Right atrium auricular region (tissue), 2 donors: ENCODE measurements at places on chromosomes 3 and 15.

GRCh38 chr3:107718547-107718946 lies 195.8 kb downstream of the BBX start:
- DNase-seq, result no peak

- DNase-seq, result no peak
Measured at GRCh38 chr15:66735909-66736305, 33.9 kb downstream of the SMAD6 start.

DNA sequence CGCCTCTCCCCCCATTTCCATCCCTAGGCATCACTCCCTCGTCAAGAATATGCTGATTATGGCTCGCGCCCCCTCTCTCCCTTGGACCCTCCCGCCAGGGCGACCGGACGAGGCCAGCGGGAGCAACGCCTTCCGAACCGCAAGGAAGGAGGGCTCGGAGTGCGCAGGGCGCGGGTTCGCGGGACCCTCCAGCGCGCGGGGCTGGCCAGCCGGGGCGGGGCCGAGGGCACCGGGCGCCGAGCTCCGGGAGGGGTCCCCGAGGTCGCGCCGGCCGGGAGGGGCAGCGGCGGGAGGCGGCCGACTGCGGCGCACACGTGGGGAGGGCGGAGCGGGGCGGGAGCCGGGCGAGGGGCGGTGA lies 483 bp downstream of the EHD4 start:
- no peak for DNase-seq

GRCh38 chr15:63044645-63045464 lies 2.3 kb downstream of the TPM1 start:
- DNase-seq, result no peak

DNA sequence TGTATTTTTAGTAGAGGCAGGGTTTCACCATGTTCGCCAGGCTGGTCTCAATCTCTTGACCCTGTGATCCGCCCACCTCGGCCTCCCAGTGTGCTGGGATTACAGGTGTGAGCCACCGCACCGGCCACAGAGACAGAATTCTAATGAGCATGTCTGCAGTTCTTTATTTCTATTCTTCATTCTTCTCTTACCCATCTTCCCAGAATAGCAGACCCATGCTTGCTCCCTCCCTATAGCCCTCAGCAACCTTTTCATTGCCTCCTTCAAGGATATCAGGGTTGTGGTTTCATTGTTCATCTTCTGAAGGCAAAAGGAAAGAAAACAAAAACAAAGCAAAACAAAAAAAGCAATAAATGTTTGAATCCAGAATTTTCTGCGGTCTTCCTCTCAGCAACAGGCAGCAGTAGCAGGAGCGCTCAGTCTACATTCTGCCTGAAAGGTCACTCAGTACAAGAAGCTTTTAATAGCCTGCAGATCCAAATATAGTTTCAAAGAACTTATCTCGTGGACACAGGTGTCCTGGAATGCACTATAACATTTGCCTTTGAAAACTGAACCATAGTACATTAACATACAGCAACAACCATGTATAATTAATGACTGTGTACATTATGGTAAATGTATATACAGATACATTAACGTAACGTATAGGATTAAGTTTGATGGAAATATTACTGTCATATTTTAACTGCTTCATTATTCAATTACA lies at the start of gene SMCO1:
Gene SMCO1, minus strand, starts transcription at position 434 of the 709 bp plus-strand sequence. Its CDS starts 137 bp downstream, at position 297.
- no peak for DNase-seq

DNA sequence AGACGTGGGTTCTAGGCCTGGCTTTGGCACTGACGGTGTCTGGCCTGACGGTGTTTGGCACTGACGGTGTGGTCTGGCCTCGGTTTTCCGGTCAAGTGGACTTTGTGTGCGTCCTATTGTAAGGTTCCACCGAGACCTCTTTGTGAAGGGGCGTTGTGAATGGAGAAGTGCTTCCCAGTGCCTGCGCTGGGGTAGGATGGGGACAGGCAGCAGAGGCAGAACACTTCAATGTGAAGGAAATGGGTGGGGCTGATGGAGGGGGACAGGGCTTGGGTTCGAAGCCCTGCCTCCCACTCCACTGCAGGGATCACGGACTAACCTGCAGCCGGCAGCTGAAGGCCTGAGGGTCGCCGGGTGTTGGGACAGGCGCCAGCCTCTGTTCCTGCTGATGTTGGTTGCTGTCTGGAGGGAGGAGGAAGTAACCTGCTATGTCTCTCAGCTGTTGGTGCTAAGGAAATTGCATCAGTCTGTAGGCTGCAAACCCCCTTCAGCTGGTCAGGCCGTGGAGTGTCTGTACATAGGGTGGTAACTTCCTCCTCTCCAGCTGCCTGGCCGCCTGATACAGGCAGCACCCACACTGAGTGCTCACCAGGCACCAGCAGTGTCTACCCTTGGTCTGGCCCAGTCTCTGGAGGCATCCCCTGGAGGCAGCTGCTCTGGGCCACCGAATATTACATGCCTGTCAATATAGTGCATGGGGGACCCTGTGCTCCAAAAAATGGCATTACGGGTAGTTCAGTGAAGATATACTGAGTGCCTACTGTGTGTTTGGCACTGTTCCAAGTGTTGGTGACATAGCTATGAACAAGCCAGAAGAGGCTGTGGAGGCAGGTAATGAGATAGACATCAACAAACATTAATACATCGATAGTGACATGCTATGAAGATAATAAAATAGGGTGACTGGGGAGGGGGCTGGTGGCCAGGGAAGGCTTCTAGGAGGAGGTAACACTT lies 1.1 kb downstream of the TM6SF1 start:
- DNase-seq, result peak; percentile 72

DNA sequence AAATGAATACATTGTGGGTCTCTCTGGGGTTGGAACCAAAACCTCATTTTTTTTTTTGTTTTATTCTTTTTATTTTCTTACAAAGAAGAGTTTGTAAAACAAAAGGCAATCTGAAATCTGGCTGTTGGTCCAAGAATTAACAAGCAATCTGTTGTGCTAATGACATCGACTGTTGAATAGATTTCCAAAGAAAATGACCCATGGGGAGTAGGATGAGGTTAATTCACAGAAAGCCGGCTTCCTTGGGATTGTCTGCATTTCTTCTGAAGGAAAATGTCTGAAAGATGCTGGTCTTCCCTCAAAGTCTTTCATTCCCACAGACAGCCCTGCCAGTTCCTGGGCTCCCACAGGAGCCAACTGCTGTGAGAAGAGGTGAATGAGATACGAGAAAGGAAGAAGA lies 92.9 kb downstream of the LRRC3B start:
- DNase-seq, result no peak

GRCh38 chr15:54979964-54980363 lies 216.8 kb downstream of the RSL24D1 start:
- no peak for DNase-seq

DNA sequence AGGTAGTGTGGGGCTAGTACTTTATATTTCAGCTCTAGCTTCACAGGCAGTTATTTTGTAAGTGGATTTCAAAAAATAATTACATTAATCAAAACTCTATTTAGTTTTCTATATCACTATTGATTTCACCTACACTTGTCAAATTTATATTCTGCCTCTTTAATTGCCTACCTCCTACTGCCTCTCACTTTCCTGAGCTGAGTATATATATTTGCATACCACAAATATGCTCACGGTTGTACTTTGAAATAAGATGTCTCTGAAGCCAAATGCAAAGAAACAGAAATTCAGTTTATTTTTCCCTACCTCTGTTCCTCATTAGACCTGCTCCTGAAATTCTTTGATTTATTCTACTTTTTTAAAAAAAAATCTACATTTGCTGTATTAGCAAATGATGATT lies 309.3 kb upstream of the TGFBR2 start:
- no peak for DNase-seq

DNA sequence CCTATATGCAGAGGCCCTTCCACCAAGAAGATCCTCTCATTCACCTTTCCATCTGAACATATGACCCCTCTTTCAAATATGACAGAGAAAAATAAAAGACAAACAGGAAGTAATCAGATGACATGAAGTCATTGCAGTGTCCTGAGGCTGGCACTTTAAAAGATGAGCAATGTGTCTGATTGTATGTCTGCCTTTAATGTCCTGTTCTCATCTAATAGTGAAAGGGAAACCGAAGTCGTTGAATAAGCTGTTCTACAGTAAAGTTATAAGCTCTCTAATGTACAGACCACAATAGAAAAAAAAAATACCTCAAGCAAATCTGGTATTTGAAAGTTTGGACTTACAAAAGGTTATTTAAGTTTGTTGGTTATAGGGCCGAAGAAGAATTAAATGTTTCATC lies 243.0 kb downstream of the CLSTN2 start:
- DNase-seq, result no peak

DNA sequence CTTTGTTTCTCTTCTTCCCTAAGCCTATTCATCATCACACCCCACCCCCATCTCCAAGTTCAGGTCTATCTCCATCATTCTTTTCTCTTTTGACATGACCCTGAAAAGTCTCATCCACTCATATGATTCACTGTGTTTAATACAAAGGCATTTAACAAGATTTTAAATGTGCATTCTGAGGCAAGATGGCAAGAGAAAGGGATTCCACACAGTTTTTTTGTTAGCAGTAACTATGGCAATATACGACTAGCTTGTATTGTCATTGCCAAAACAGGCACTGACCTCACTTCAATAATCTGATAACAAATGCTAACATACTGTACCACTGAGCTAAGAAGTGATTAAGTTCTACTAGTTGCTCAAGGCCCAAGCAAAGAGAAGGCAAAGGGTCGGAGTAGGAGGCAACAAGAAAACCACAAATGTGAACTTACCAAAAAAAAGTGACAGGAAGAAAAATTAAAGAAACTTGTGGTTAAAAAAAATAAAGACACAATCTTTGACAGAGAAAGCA lies 53.2 kb downstream of the FBN1 start:
- no peak for DNase-seq

GRCh38 chr3:63611382-63611781 lies 41.1 kb upstream of the SNTN start:
- DNase-seq, result no peak

- DNase-seq, result no peak
Measured at GRCh38 chr3:46168583-46169345, 39.3 kb downstream of the CCR1 start.

GRCh38 chr3:51622868-51623267 lies 48.2 kb upstream of the TEX264 start:
- no peak for DNase-seq

DNA sequence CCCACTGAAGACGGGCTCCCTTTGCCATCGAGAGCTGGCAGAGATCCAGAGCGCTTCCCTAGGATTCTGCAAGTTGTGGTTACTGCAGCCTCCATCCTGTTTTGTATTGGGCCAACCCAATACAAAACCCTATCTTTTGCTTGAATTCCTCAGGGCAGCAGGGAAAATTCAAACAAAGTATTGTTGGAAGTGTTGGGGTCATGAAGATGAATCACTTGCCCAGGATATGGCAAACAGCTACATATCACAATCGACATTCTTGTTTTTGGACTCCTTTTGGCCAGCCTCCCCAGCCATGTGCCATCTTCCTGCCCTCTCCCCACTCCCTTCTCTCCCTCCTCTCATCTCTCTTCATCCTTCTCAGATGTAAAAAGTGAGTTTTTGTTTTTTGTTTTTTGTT lies 100.0 kb upstream of the TRIM42 start:
- no peak for DNase-seq

- DNase-seq, result no peak
Measured at GRCh38 chr3:169787120-169787519, 13.9 kb downstream of the MYNN start.

GRCh38 chr15:80010131-80010673 lies 39.2 kb upstream of the BCL2A1 start:
- peak; percentile 18 for DNase-seq

DNA sequence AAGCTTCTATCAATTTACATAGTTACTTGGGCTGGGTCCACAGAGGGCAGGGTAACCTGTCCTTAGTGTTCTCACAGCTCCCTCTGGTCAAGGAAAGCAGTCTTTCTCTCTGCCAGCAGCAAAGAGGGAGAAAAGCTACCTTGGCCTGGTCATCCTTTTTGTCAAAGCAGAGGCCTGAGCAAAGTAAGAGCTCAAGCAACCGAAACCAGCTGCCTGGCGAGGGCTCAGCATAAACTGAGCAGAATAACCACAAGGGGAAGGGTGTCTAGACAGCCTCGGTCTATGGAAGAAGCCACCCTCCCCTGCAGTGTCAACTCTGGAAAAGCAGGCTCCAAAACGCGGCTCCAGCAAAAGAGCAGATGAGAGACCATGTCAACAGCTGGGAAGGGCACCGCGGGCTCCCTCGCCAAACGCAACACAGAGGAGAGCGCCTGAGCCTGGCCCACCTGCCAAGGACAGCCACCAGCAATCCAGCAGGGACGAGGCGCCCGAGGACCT lies 17.4 kb downstream of the LRIG1 start:
- no peak for DNase-seq

GRCh38 chr3:48142316-48142870 lies 45.8 kb downstream of the CDC25A start:
- DNase-seq, result no peak

DNA sequence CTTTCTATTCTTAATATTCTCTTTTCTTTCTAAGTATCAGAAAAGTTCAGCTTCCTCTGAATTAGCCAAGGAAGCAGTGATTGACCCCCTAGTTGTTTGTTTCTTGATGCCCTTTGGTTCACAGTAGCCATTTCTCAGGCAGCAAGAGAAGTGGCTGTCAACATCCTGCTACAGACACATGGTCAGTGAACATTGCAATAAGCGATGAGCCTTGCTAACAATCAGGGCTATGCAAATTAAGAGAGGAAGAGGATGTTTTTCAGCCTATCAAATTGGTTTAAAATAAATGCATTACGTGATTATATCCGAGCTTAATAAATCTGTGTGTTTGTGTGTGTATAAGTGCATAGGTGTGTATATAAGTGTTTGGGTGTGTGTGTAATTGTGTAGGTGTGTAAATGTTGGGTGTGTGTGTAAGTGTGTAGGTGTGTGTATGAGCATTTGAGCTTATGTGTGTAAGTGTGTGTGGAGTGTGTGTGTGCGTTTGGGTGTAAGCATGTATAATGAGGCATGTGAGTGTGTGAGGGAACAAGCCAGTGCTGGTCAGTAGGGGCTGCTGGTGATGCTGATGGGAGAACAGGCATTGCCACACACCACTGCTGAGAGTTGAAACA lies 78.1 kb upstream of the XCR1 start:
- peak; percentile 51 for DNase-seq

GRCh38 chr3:14461748-14462324 lies 59.4 kb downstream of the SLC6A6 start:
- DNase-seq, result no peak

GRCh38 chr3:152620395-152620794 lies 214.5 kb upstream of the P2RY1 start:
- no peak for DNase-seq

- peak; percentile 80 for DNase-seq
Measured at GRCh38 chr3:51967384-51968169, at the start of gene PCBP4. Gene PCBP4, minus strand, starts transcription at chr3:51967454. Its CDS starts 6,214 bp downstream, at chr3:51961240.

- DNase-seq, result peak; percentile 74
Measured at GRCh38 chr3:54861248-54862067, 66.4 kb downstream of the LRTM1 start.

DNA sequence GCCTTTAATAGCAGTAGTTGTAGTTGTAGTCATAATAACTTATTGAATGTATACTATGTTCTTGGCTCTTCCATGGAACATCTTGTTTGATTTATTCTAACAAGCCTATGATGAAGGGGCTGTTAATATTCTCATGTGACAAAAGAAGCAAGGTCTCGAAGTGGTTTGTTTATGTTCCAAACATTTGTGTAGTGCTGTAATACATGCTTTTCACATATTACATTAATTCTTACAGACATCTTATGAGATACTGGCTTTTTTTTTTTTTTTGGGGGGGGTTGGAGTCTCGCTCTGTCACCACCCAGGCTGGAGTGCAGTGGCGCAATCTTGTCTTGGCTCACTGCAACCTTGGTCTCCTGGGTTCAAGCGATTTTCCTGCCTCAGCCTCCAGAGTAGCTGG lies 252.3 kb downstream of the PTPRG start:
- DNase-seq, result no peak

GRCh38 chr15:40958146-40958545 lies 4.9 kb downstream of the CHAC1 start:
- DNase-seq, result no peak

- no peak for DNase-seq
Measured at GRCh38 chr3:100613721-100614390, 4.5 kb downstream of the ADGRG7 start.
